ENCODE measurements at places on chromosomes 12 and 14. TPM values are rescaled to one million over a fixed set of nuclear protein-coding genes. Genes with fewer than 3 reads are reported as not detected.
A peak's percentile ranks its signal among the peaks of the same experiment; 100 is the strongest.

The TTC6 gene
- total RNA-seq, result not detected

The RFC5 gene
- 4.4 TPM for total RNA-seq

The TRIAP1 gene
- total RNA-seq, result 17.9 TPM

The PRIMA1 gene
- total RNA-seq, result 7.3 TPM

The CARMIL3 gene
- 0.11 TPM for total RNA-seq

The CCNB1IP1 gene
- total RNA-seq, result 53.9 TPM

The BDKRB2 gene
- total RNA-seq, result 0.49 TPM

The TCL1B gene
- not detected for total RNA-seq

The CEBPE gene
- total RNA-seq, result not detected

The GLI1 gene
- 0.93 TPM for total RNA-seq

The RFX4 gene
- not detected for total RNA-seq

DNA sequence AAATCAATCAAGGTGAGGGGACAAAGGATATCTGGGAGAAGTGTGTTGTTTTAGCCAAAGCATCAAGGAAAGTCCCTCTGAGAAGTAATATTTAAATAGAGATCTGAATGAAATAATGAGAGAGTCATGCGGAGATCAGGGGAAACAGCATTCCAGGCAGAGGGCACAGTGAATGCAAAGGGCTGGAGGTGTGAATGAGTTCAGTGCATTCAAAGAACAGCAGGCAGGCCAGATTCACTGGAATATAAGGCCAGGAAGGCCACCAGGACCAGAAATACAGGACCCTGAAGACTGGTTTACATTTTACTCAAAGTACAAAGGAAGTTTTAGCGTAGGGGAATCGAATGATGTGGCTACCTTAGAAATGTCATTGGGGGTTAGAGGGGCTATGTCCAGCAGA is 436.2 kb upstream of the TMEM132C start:
- no peak for DNase-seq
- peaks cover 16% of the 10 kb centered on the region for H3K4me1 ChIP-seq
- no peak overlapping the region for H3K4me3 ChIP-seq

GRCh38 chr12:68325966-68326365 is 6.2 kb downstream of the MDM1 start:
- no peak overlapping the region for H3K4me3 ChIP-seq
- H3K27me3 ChIP-seq, result no peaks in the 10 kb centered on the region
- H3K36me3 ChIP-seq, result peaks cover 12% of the 10 kb centered on the region
- H3K27ac ChIP-seq, result no peak overlapping the region

GRCh38 chr14:103521951-103522563 is 573 bp downstream of the CKB start:
- H3K27ac ChIP-seq, result peak overlapping the region; percentile 89
- H3K4me1 ChIP-seq, result peaks cover 94% of the 10 kb centered on the region
- H3K36me3 ChIP-seq, result no peaks in the 10 kb centered on the region
- peak overlapping the region; percentile 68 for H3K4me3 ChIP-seq
- peak; percentile 35 for DNase-seq
- H3K27me3 ChIP-seq, result no peaks in the 10 kb centered on the region

DNA sequence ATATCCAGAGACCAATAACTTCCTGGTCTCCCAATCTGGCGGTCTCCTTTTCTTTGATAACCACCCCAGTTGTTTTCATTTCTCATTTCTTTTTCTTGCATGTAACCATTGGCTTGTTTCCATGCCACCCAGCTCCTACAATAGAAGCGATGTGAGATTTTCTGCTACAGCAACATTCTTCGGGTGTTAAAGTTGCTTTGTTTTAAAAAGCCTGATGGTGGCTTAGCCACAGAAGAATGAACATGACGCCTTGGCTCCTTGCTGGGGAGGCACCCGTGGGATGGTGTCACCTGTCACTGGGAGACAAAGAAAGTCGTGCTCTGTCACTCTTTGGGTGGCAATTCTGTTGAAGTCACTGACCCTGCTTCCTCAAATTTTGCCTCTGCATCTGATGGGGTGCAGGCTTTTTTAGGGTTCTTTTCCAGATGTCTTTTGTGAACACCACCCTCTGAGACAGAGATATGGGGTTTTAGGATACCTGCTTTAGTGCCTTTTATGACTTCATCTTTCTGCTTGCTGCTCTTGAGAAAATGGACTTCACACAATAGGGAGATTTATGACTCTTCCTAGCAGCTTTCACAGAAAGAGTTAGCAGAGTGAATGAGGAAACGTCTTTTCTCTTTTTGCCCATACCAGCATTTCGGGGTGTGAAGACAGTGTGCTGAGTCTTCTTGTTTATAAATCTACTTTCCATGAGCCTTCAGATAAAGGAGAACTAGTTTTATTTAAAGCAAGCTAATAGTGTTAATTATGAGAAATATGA is 265.3 kb upstream of the TBX3 start:
- H3K36me3 ChIP-seq, result no peaks in the 10 kb centered on the region
- H3K4me3 ChIP-seq, result no peak overlapping the region
- DNase-seq, result no peak
- no peak overlapping the region for H3K27ac ChIP-seq
- no peaks in the 10 kb centered on the region for H3K27me3 ChIP-seq

DNA sequence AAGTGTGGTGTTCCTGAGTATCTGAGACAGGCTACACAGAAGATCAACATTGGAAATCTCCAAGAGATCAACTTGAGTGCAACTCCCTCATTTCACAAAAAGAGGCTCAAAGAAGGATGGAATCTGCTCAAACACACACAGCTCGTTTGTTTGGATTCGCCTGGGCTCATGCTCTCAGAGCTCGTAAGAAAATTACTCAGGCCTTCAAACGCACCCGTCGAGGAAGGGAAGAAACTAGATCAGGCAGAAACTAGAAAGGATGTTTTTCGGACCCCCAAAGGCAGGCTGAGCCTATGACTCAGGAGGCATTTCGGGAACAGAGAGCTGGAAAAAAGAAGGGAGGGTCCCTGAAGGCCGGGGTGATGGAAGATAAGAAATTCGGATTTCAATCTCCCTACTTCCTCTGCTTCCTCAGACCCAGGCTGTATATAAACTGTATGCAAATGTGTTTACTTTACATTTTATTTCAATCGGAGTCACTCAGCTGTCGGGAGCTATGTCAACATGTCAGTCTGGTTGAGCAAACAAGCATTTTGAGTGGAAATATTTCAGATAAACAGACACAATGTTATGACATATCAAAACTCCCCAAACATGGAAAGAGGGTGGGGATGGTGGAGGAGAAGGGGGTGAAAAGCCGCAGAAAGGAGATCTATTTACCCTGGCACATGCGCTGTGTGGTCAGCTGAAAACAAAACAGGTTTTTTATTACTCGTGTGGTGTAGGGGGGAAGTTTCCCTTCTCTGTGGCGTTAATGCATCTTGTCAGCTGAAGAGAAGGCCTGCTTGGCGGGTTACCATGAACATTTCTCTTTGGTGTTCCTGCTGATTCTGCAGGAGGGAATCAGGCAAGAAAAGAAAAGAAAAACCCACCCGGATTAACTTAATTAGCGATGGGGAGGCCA is 129.1 kb upstream of the TBX3 start:
- DNase-seq, result no peak
- no peaks in the 10 kb centered on the region for H3K36me3 ChIP-seq
- H3K27me3 ChIP-seq, result peaks cover 28% of the 10 kb centered on the region
- no peaks in the 10 kb centered on the region for H3K4me1 ChIP-seq

DNA sequence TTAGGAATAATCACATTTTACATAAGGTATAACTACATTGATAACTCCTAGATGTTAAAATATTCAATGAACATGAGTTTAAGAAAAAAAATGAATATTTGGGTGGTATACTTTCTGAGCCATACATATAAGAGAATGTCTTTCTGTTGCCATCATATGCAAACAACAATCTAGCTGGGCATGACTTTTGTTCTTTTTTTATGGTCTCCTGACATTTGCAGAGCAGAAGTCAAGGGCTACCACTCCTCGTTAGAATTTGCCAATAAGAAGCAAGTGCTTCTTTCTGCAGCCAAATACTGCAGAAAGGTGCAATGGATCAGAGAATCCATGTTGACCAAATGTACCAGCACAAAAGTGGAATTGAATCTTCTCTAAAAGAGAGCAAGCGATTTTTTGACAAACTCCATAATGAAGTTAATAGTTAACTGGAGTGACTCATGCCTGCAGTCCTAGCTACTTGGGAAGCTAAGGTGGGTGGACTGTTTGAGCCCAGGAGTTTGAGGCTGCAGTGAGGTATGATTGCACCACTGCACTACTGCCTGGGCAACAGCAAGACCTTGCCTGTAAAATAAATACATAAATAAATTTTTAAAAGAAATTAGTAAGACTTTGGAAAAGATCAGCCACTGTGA is 25.5 kb upstream of the CCDC91 start:
- DNase-seq, result no peak
- H3K27ac ChIP-seq, result no peak overlapping the region
- no peaks in the 10 kb centered on the region for H3K4me1 ChIP-seq
- H3K4me3 ChIP-seq, result no peak overlapping the region
- H3K36me3 ChIP-seq, result no peaks in the 10 kb centered on the region

DNA sequence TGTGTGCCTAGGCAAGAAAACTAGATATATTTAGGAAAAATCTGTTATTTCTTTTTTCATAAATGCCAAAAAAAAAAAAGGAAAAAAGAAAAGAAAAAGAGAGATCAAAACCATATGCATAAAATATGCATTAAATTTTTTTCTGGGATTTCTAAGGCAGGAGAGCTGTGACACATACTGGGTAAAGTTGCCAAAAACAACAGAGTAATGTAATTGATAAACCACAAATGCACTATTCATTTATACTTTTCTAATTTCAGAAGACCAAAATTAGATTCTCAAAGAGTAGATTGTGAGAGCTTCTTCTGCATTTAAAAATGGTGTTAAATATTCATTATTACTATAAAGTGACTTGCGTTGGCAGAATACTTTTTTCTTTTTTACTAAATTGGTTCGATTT is 673.8 kb upstream of the MGAT4C start:
- H3K4me3 ChIP-seq, result no peak overlapping the region
- H3K27ac ChIP-seq, result no peak overlapping the region
- H3K27me3 ChIP-seq, result no peaks in the 10 kb centered on the region
- H3K4me1 ChIP-seq, result no peaks in the 10 kb centered on the region
- DNase-seq, result no peak
- H3K36me3 ChIP-seq, result no peaks in the 10 kb centered on the region

- H3K27me3 ChIP-seq, result no peaks in the 10 kb centered on the region
- no peak for DNase-seq
- H3K4me1 ChIP-seq, result peaks cover 7% of the 10 kb centered on the region
- H3K27ac ChIP-seq, result no peak overlapping the region
These were observed 172.2 kb downstream of the SLC41A2 start for GRCh38 chr12:104785886-104786285.

GRCh38 chr12:80815351-80815750 is 98.6 kb downstream of the MYF5 start:
- H3K27ac ChIP-seq, result no peak overlapping the region
- H3K36me3 ChIP-seq, result no peaks in the 10 kb centered on the region
- no peak for DNase-seq
- no peaks in the 10 kb centered on the region for H3K27me3 ChIP-seq
- peaks cover 34% of the 10 kb centered on the region for H3K4me1 ChIP-seq

- H3K27ac ChIP-seq, result peak overlapping the region; percentile 69
- no peak for DNase-seq
- H3K4me3 ChIP-seq, result no peak overlapping the region
- H3K27me3 ChIP-seq, result peaks cover 39% of the 10 kb centered on the region
These were observed 5.2 kb downstream of the KRT86 start for GRCh38 chr12:52279422-52280318.

DNA sequence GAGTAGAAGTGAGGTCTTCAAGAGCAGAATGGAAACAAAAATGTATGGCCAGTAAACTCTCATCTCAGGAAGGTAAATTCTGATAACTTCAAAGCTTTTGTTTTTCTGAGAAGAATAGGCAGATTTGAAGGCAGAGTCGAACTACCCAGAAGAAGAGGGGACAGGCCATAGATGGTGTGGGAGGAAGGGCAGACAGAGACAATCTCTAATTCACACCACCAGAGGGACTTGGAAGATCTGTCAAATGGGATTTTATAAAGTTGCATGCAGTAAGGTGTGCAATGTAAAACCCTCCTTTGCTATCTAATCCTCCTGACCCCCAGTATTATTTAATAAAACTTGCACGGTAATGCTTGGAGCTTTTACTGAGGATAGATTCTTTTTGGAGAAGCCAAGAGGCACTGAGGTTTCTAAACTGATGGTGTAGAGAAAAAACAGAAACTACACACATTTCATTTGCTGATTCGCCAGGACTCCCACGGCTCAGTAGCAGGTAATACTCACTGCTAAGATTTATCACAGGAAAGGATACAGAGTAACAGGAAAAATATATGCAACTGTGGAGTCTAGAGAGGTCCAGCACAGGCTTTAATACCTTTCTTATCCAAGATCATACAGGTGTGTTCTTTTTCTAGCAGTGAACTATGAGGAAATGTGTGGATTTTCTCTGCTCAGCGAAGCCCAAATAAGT is 18.3 kb downstream of the SLC38A2 start:
- H3K4me1 ChIP-seq, result peaks cover 3% of the 10 kb centered on the region
- H3K27me3 ChIP-seq, result no peaks in the 10 kb centered on the region
- no peak overlapping the region for H3K27ac ChIP-seq
- H3K4me3 ChIP-seq, result no peak overlapping the region

GRCh38 chr12:9381619-9382018 is 173.4 kb upstream of the PZP start:
- peaks cover 21% of the 10 kb centered on the region for H3K27me3 ChIP-seq
- H3K27ac ChIP-seq, result no peak overlapping the region
- no peak for DNase-seq
- no peaks in the 10 kb centered on the region for H3K36me3 ChIP-seq
- H3K4me3 ChIP-seq, result no peak overlapping the region
